ENCODE measurements at places on chromosomes 11 and 22.

GRCh38 chr22:40694411-40694810 lies 15.1 kb downstream of the MCHR1 start:
- no peak for DNase-seq

- no peak for DNase-seq
Measured at GRCh38 chr11:7969756-7970646, 4.8 kb upstream of the NLRP10 start.

- DNase-seq = no peak
Measured at GRCh38 chr11:83278351-83278750, 7.8 kb downstream of the CCDC90B start.

GRCh38 chr11:61866231-61866957 lies 25.0 kb downstream of the FADS3 start:
- no peak for DNase-seq

DNA sequence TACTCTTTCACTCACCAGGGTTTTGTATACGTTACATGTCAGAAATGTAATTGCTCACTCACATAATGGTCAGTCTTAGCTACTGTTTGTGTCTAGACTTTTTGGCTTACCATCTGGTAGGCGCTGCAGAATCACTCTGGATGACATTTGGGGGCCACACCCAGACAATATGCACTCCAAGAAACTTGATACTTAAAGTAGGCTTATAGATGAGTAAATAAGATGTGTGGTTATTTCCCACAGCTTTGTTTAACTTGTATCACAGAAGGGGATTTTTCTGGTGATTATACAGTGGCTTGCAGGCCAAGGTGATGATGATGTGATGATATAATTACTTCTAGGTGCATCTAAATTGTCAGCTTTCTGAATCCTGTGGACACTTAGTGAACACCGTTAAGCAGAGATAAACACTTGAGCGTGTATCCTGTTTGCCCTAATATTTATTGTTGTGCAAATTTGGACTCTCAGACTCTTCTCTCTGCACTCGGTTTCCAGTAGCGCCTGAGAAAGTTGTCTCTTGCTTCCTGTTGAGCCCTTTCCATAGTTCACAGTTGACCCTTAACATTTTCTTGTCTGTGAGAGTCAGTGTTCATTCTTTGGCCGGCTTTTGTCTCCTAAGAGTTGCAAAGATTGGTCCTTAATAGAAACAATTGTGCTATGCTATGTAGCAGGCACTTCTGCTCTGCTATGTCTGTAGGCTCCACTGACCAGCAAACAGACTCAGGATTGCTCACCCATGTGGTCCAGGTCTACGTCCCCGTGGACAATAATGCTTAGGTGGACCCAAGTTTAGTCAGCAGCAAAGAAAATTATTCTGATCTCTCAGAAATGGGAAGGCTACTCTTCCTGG lies 89.3 kb downstream of the PRR5L start:
- DNase-seq = no peak

Data from activated naive CD4-positive, alpha-beta T cell (primary cell).